Urothelium cell line (cell line): ENCODE measurements at places on chromosomes 11 and 22.
A peak's percentile ranks its signal among the peaks of the same experiment; 100 is the strongest.

DNA sequence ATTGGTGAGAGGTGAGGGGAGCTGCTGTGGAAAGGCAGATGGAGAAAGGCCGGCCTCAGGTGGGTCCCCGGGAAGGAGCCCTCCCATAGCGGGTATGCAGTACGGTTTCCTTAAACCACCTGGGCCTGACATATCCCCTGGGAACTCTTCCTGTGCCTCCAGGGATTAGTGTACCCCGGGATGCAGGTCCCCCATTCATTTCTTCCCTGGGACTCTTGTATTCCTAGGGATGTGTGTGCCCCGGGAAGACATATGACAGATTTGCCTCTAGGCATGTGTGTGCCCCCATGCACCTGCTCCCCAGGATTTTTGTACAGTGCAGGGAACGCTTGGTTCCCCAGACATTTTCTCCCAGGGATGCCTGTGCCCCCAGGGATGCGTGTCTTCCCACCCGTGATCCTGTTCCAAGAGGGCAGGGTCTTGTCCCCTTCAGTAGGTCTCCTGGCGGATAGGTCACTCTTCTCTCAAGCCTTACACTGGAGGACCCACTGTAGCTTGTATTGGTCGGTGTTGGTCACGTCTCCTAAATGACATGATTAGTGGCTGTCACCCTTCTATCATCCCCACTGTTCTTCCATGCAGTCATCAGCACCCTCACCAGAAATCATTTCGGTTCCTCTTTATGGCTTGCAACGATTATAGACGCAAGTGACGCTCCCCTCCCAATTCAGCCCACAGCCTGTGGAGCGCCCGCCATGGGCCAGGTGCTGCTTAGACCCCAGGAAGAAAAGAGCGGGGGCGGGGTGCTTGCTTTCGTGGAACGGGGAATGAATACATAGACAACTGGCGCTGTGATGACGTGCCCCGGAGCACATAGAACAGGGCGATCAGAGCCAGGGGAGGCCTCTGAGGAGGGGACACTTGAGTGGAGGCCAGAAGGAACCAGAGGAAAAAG, 1.3 kb downstream of the PARVB start:
- no peak for DNase-seq

GRCh38 chr11:37006563-37006962, 408.5 kb upstream of the RAG2 start:
- DNase-seq, result no peak

GRCh38 chr11:38156495-38157146, 1558.6 kb upstream of the RAG2 start:
- no peak for DNase-seq

- DNase-seq, result no peak
Observed at GRCh38 chr11:71232364-71232763, 20.0 kb downstream of the SHANK2 start.

DNA sequence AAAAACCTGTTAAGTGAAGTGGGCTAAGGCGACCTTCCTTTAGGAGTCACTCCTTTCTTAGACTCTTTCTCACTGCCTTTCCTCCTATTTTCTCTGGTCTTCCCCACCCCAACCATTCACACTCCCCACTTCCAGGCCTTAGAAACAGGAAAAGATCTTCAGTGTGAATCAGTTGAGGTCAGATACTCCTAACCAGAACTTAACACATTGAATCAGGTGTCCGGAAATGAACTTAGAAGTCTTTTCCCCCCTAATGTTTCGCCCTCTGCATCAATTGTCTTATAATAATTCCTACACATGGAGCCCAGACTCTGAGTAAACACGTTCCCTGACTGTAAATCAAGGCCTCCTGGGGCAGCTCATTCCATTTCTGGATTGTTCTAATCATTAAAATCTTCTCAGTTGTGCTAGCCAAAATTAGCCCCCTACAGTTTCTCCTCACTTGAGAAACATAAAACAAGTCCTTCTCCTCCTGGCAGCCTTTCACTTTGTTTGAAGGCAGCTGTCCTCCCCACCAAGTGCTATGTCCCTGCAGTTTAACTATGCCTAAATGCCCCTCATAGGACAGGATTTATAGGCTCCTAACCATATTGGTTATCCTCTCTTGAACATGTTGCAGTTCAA, 32.7 kb upstream of the USP47 start:
- no peak for DNase-seq

DNA sequence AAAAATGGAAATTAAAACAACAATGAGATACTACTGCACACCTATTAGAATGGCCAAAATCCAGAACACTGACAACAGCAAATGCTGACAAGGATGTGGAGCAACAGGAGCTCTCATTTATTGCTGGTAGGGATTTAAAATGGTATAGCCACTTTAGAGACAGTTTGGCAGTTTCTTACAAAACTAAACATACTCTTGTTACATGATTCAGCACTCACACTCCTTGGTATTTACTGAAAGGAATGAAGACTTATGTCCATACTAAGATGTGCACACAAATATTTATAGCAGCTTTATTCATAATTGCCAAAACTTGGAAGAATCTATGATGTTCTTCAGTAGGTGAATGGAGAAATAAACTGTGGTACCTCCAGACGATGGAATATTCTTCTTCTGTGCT, 40.8 kb downstream of the PGM2L1 start:
- no peak for DNase-seq

GRCh38 chr11:80702264-80702663, 1261.4 kb upstream of the TENM4 start:
- peak; percentile 3 for DNase-seq

GRCh38 chr11:113316256-113316655, 1.9 kb downstream of the TTC12 start:
- no peak for DNase-seq

DNA sequence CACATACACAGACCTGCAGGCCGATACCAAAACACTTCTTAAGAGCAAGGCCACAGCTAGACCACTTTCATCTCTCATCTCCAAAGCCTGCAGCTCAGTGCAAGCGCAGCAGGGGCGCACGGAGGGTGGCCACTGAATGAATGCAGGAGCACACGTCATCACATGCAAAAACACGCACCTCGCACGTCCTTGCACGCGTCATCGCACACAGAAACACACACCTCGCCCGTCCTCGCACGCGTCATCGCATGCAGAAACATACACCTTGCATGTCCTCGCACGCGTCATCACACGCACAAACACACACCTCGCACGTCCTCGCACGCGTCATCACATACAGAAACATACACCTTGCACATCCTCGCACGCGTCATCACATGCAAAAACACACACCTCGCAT, 17.2 kb downstream of the IGSF9B start:
- DNase-seq, result no peak

- no peak for DNase-seq
Observed at GRCh38 chr22:41699264-41700107, at the start of gene MEI1. TSS of gene MEI1 (plus strand) at chr22:41699503. CDS start at chr22:41699539, 36 bp downstream.

DNA sequence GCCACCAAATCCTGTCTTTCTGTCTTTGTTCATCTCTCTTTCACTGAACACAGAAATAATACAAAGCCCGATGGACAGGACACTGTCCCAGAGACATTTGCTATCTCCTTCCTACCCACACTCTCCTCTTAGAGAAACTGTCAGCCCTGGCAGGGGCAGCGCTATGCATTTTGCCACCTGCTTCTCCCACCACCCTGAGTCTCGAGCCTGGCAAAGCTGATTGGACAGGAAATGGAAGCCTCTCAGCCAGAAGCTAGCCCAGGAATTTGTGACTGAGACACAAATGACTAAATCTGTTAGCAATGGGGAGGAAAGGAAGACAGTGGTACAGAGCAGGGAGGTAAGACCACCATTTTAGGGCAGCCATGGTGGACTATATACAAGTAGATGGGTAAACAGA, 14.9 kb upstream of the GALNT18 start:
- no peak for DNase-seq

DNA sequence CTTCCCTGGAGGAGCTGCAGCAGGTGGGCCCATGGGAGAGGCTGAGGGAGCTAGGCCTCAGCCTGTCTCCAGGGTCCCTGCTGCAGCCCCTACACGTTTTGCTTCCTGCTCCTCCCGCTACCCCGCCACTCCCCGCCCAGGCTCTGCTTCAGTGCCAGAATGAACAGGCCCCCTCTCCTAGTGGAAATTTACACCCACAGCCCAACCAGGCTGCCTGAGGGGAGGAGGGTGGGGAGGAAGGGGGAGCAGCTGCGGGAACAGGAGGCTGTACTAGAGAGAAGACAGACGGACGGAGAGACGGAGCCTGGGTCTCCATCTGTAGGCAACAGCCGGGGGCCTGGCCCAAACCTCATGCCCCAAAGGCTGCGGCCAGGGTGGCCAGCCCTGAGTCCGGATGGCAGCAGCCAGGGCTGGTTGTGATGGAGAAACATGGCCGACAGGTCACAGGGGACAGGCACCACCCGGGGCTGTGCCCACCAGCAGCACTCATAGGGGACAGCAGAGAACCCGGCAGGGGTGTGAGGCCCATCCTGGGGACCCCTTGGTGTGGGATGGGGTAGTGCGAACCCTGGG, 20.6 kb downstream of the FLRT1 start:
- no peak for DNase-seq

DNA sequence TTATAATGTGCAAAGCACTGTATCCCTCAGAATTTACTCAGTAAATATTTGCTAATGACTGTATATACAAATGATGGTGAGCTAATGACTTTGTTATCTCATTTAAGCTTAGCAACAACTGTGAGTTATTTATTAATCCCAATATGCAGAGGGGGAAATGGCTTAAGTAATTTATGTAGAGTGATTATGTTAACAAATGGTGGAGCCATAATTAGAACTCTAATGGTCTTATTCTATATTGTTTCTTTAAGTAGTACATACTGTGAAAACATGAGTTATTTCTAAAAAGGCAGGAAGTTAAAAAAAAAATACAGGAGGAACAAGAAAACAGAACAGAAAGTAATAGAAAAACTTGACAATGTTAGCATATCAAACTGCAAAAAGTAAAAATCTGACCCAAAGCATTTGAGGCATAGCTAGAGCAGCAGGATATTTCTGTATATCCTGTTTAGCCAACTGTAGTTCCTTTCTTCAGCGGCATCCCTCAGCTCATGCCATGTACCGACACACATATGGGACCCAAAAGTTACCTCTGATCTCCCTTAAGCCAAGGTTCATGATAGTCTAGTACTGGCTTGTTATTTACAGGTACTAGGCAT, 94.2 kb downstream of the FCHSD2 start:
- no peak for DNase-seq

GRCh38 chr11:2265396-2265795, 5.0 kb downstream of the ASCL2 start:
- no peak for DNase-seq

DNA sequence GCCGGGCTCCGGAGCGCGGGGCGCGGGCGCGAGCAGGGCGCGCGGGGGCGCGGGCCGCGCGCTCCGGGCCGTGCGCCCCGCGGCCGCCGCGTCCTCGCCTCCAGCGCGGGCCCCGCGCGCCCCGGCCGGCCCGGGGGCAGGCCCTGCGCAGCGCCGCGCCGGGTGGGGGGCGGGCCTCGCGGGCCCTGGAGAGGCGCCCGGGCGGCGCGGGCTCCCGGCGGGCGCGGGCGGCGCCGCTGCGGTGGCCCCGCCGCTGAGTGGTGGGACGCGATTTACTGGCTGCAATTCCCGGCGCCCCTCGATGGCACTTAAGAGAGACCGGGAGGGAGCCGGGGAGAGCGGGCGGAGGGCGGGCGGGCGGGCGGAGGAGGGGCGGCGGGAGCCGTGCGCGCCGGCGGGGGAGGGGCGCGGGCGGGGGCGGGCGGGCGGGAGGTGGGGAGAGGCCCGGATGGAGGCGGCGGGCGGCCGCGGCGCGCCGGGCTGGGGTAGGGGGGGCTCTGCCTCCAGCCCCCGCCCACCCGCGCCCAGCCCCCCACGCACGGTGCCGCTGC, 73.2 kb upstream of the TCF20 start:
- peak; percentile 94 for DNase-seq

DNA sequence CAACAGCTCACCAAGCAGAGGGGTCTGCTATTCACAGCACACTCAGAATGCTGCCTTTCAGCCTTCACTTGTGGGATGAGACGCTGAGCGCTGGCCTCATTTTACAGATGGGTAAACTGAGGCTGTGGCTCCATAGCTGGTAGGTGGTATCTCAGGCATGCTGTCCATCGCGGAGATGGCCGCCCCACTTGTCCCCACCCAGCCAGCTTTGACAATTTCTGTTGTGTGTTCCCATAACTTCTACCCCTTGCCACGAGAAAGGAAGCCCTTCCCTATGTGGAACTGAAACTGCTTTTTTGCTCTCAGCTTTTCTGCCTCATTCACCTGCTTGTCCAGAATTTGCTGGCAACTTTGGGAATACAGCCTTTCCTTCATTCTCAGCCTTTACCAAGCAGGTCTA, 36.1 kb upstream of the NNMT start:
- no peak for DNase-seq

GRCh38 chr11:85813721-85814120, 2.8 kb upstream of the SYTL2 start:
- DNase-seq, result no peak

GRCh38 chr22:39498802-39499201, 3.3 kb upstream of the MIEF1 start:
- DNase-seq, result no peak

GRCh38 chr11:45193695-45194094, 47.3 kb downstream of the PRDM11 start:
- DNase-seq, result no peak

DNA sequence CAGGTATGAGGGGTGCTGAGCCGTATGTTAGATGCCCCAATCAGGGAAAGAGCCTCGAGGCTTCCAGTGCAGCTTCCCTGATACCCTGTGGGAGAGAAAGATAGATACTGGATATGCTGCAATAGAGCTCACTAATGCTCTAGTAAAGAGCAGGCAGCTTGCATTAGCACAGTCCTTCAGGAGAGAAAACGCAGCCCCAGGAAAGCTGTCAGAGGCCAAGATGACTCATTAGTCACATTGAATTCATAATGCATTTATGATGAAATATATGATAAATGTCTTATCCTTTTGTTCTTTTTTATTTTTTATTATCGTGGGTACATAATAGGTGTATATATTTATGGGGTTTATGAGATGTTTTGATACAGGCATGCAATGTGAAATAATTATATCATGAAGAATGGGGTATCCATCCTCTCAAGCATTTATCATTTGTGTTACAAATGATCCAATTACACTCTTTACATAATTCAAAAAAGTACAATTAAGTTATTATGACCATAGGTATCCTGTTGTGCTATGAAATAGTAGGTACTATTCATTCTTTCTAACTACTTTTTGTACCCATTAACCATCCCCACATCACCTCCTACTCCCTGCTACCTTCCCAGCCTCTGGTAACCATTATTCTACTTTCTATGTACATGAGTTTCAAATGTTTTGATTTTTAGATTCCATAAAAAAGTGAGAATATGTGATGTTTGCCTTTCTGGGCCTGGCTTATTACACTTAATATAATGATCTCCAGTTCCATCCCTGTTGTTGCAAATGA, 94.5 kb upstream of the TOP3B start:
- DNase-seq, result no peak

GRCh38 chr11:40139536-40139935, 1319.9 kb downstream of the LRRC4C start:
- no peak for DNase-seq
